ENCODE measurements at places on chromosomes 13 and 19. TPM values are rescaled to one million over a fixed set of nuclear protein-coding genes. Genes with fewer than 3 reads are reported as not detected.

The ERICH4 gene
- not detected for total RNA-seq

The GPR183 gene
- 3.7 TPM for total RNA-seq

The PCDH17 gene
- total RNA-seq = 1.3 TPM

The SYCN gene
- total RNA-seq = not detected

DNA sequence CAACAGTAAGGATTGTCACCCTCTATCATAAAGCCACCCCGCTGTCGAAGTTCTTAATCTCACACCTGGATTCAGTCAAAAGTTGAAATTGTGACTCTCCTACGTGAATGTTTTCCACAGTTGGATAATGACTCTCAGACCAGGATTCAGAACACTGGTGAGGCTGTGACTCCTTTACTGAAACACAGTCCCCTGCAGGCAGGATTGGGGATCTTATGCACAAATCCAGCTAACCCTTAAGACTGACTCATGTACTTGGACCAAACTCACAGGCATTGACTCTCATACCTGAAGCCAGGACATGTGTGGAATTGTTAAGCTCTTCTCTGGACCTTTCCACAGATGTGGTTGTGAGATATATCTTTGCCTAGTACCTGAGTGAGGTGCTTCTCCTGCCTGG lies 46.8 kb downstream of the ZNF85 start:
- DNase-seq = no peak

- DNase-seq = no peak
These were observed 71.6 kb downstream of the SHISA2 start for GRCh38 chr13:25980255-25980654.

DNA sequence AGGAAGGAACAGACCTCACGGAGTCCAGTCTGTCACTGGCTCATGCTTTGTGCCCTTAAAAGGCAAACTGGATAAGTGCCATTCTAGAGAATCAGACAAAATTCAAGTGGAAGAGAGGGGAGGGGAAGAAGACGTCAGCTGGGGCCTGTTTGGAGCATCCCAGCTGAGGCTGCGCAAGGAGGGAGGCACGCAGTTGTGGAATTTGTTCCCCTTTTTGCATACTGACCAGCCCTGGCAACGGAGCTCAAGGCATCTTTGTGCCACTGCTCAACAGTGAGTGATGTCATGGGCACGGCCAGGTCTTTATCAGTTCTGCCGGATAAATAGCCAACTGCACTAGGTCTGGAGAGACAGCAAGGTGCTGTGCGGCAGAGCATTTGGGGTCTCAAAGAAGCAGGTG lies at the start of gene GPR42:
Gene GPR42 (plus strand): TSS at position 347 of the 400 bp plus-strand sequence. CDS start 292 bp downstream, outside the sequence.
- no peak for DNase-seq

DNA sequence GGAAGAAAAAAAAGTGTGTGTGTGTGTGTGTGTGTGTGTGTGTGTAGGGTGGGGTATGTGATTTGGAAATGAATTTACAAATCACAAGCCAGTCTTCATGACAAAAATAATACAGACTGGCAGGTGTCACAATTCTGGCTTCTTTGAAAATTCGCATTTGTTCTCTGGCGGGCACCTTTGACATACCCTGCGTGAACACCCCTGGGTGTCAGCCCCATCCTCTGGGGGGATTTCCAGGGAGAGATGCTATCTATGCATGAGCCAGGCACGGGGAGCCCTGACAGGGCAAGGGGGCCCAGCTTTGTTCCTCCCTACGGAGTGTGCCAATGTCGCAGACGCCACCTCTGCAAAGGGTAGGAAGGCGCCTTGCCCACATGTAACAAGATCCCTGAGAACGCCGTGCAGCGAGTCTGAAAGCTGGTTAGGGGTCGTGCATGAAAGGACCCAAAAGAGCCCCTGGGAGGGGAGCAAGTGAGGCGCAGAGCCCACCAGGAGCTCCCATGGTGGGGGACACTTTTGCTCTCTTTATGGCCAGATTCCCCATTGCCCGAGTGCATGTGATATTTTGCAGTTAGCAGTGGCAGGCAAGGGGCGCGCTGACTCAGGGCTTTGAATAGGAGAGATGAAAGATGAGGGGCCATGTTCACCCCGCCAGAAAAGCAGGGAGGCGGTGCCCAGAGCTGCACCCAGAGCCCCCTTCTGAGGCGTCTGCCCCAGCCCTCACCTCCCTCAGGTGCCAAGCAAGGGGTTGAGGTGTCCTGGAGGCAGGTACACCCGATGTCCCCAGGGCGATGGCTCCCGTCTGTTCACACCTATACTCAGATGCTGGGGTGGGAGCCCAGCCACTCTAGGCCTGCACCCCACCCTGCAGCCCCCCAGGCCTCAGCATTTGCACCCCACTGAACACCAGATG lies 45.3 kb downstream of the KLF2 start:
- no peak for DNase-seq

GRCh38 chr19:40610396-40611064 lies 9.4 kb downstream of the LTBP4 start:
- DNase-seq = peak; percentile 90

GRCh38 chr13:73465617-73465971 lies 406.8 kb downstream of the KLF5 start:
- DNase-seq = no peak

DNA sequence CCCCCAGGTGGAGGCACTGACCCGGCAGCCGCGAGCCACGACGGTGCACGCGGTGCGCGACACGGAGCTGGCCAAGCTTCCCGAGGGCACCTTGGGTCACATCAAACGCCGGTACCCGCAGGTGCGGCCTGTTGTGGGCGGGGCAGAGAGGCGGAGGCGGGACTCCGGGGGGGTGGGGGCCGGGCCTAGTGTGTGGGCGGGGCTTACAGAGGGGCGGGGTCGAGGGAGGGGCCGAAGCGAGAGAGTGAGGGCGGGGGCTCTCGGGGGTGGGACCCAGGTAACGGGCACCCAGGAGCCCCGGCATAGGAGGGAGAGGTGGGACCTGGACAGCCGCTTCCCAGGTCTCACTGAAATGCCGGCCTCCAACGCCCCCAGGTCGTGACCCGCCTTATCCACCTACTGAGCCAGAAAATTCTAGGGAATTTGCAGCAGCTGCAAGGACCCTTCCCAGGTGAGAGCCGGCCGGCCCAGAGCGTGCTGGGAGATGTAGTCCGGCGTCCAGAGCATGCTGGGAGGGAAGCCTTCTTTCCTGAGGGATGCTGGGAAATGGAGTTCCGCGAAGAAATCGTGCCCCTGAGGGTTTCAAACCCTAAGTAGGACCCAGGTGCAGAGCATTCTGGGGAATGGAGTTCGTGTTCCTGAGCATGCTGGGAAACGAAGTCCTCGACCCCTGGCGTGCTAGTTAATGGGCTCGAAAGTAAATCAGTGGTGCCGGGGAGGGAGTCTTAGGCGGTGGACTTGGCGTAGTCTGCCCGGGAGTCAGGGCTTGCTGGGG lies 15.7 kb downstream of the PNPLA6 start:
- no peak for DNase-seq

- no peak for DNase-seq
These were observed 8.7 kb upstream of the ATP12A start for GRCh38 chr13:24671386-24672113.

DNA sequence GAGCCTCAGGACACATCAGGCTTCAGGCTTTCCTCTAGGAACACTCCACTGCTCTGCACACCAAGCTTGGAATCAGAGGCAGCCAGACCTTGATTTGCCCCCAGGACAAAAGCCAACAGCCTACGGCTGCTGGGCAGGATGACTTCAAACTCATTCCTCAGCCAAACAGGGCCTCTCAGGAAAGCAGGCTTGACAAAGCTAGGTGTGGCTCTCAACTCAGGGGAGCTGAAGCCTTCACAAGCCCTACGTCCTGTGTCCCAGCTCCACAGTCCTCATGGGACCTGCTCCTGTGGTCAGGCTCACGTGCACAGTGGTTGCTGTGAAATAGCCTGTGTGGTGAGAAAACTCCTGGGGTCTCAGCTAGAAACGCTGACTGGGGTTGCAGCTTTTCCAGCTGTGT lies 398.9 kb upstream of the ZNF507 start:
- DNase-seq = no peak
